Activated T-helper 1 cell treated with anti-CD3 and anti-CD28 coated beads, Interleukin-2, amount 50 U/mL, for 16 hours (primary cell): ENCODE measurements at places on chromosomes 4 and X.

DNA sequence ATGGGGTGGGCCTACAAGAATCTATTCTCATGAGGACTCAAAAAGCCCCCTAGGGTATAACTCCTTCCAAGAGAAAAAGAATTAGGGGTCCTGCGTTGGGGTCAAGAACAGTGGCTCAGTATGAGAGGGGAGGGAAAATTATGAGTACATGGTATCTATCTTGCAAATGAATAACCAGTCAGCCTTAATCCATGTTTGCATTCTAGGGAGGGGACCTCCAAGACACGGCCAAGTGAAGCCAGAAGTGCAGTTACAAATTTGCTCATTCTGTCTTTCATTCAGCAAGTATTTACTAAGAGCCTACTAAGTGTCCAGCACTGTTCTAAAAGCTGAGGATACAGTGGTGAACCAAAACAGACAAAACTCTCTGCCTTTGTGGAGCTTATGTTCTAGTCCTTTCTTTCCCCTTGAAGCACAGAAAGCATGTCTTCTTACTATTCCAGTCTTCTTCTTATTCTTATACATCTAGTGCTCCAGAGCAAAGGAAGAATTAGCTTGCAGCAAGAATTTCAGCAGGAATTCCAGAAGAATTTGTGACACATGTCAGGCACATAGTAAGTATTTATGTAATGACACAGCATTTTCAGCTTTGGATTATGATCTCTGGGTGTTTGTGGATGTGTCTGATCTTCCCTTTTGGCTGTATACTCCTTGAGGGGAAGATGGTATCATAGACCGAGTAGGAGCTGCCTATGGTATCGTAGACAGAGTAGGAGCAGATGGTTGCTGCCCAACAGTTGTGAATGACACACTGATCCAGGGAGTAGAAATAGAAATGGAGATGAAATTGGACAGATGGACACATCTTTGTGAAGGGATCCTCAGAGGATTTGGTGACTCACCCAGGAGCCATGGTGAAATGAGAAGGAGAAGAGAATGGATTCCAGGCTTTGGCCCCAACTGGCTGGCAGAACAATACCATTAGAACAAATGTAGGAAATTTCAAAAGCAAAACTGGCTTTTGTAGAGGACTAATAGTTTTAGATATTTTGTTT is 75.9 kb downstream of the COQ2 start:
- DNase-seq: no peak

DNA sequence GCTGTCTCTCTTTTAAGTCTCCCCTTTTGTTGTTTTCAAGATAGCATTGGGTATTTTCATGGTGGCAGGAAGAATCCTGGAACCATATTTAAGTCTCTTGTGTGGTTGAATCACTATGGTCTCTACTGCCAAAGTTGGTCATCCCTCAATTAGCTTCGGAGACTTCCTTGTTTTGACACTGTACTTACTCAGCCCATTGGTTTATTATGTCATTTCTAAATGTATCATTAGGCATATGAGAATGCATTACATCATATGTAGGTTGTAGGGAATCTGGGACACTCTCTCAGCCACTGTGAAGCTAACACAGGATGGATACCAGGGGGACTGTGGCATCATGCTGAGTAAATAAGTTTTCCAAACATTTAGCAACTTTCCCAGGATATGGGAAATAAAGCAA is 211.8 kb downstream of the DTHD1 start:
- DNase-seq: no peak

GRCh38 chr4:104966349-104967033 is 180.2 kb upstream of the TET2 start:
- no peak for DNase-seq

- DNase-seq: no peak
Measured at GRCh38 chr4:102429553-102429952, 71.6 kb upstream of the NFKB1 start.

GRCh38 chr4:159019356-159019755 is 83.5 kb upstream of the RAPGEF2 start:
- no peak for DNase-seq

DNA sequence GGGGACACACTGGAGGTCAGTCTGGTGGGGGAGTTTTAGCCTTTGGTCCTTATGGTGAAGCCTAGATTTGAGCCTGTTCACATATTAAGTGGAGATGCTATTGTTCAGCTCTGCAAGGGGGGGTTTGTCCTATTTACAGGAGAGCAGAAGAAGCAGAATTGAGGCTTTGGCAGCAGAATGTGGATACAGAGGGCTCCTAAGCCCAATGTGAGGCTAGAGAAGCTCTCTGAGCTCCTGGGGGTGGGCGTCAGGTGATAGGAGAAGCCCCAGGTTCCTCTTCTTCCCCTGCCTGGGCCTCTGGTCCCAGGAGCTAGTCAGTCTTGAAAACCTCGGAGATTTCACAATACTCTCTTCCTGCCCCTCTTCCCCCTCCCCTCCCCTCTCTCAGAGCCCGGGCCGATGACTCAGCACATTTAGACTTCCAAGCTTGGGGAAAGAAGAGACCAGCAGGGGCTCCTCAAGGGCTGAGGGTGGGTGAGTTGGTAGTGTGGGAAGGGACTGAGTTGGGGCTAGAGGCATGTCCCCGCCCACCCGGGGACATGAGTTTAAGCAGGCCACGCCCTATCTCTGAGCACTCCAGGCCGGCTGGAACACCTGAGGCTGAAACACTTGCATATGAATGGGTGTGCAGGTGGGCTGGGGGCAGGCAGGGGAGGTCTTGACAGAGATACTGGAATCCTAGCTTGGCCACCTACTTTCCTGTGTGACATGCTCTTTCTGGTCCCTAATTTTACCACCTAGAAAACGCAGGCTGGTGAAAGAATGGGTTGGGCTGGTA is 3.4 kb downstream of the TFE3 start:
- DNase-seq: peak; percentile 15

- DNase-seq: no peak
Measured at GRCh38 chr4:189769131-189769530, 171.5 kb upstream of the FRG1 start.

DNA sequence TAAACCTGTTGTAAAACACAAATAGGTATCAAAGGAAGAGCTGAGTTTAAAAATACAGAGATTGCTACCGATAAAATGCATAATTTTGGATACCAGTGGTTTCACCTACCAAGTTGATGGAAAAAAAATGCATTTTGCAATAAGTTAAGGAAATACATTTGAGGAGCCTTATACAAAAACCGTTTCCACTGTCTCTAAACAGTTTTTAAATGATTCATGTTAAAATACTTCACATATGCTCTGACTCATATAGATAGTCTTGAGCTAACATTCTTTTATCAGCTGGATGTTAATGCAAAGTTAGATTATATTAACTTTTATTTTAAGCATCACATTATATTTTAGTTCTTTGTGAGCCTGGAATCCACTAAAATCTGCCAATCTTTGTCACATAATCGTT is 50.6 kb upstream of the ANKRD17 start:
- DNase-seq: no peak

- DNase-seq: no peak
Measured at GRCh38 chrX:47169726-47170515, 23.7 kb upstream of the UBA1 start.

- no peak for DNase-seq
Measured at GRCh38 chr4:26003056-26003455, 89.0 kb downstream of the SMIM20 start.

GRCh38 chr4:2592572-2592971 is 56.1 kb downstream of the FAM193A start:
- no peak for DNase-seq

- DNase-seq: no peak
Measured at GRCh38 chr4:161856711-161857326, 307.0 kb downstream of the FSTL5 start.

DNA sequence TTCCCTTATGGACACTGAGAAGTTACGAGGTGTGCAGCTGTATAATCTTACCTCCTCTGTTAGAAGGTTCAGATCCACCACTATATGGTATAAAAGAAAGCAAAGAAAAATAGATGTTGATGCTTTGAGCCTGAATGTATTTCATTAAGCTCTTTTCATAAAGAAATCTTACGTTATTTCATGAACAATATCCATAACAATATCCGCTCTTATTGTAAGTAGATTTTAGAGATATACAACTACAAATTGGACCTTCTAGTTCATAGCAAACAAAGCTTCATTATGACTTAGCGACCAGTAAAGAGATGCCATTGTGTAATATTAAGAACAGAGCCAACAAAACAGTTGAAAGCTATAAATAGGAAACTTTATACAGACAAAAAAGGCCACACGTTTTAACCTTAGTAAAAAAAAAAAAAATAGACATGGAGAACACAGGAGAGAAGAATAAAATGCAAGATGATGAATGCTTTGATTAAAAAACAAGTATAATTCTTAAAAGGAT is 203.6 kb downstream of the PDGFC start:
- no peak for DNase-seq

- DNase-seq: no peak
Measured at GRCh38 chr4:3320361-3321023, 27.7 kb downstream of the RGS12 start.

DNA sequence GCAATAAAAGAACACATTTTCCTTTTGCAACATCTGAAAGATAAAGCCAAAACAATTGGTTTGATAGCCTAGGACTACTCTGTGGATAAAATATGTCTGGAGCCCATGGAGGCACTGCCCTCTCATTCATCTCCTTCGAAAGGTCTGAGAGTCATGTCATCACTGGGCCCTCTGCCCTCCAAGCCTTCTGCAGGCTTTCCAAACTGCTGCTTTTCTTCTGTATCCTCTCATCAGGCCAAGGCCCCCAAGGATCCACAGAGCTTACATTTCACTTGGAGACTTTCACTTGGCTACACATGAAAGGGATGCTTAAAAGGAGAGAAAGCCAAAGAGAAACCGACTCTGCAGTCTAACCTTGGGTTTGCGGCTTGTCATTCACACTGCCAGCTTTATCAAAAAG is 109.9 kb downstream of the SH3RF1 start:
- DNase-seq: no peak

- DNase-seq: peak; percentile 74
Measured at GRCh38 chr4:186191200-186192065, at the start of gene CYP4V2. Gene CYP4V2, plus strand, starts transcription at chr4:186191567. Its CDS starts 257 bp downstream, at chr4:186191824.

DNA sequence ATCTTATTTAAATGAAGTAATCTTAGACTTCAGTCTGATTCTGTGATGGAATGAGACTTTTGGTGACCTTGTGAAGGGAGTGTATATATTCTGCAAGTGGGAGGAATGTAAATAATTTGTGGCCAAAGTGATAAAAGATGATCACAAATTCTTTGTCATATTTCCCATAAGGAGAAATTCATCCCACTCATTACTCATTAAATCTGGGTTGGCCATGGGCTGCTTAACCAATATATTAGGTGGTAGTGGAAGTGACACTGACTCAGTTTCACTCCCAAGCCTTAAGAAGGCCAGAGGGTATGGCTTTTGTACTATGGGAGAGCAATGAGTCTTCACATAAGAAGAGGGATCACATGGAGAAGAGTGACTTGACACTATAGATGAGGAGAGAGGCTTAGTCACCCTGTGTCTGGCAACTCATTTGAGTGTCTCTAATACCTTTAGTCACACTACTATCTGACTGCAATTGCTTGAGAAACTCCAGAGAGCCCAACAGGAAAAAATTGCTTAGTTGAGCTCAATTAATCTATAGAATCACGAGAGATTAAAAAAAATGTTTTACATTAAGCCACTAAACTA is 408.2 kb upstream of the PITX2 start:
- DNase-seq: no peak

- no peak for DNase-seq
Measured at GRCh38 chr4:141473952-141474351, 162.4 kb upstream of the IL15 start.

GRCh38 chrX:11908371-11908770 is 150.3 kb downstream of the MSL3 start:
- no peak for DNase-seq

DNA sequence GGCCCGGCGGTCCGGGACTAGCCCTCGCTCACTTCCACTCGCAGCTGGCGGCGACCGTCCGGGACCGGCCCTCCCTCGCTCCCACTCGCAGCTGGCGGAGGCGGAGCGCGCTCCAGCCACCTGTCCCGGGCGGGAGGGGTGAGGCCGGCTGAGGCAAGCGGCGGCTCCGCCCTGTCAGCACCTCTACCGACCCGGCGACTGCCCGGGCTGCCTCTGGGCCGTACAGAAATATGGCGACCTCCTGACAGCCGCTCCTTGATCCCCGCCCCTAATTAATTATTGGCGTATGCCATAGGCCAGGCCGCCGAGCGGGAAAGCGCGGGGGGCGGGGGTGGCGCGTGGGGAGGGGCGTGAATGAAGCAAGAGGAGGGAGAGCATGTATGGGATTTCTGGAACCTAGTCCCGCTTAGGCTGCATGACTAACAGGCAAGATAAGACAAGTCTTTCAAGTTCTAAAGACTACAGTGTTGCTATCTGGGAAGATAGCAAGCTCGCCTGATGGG is at the start of gene MORC4:
Gene MORC4 (minus strand): TSS at position 200 of the 503 bp plus-strand sequence. CDS start 243 bp downstream, outside the sequence.
- DNase-seq: peak; percentile 12

- DNase-seq: no peak
Measured at GRCh38 chr4:55675196-55675793, 39.2 kb upstream of the NMU start.

- DNase-seq: no peak
Measured at GRCh38 chrX:340121-340520, 21.5 kb upstream of the GTPBP6 start.

GRCh38 chr4:25092139-25092538 is 61.4 kb upstream of the LGI2 start:
- no peak for DNase-seq

DNA sequence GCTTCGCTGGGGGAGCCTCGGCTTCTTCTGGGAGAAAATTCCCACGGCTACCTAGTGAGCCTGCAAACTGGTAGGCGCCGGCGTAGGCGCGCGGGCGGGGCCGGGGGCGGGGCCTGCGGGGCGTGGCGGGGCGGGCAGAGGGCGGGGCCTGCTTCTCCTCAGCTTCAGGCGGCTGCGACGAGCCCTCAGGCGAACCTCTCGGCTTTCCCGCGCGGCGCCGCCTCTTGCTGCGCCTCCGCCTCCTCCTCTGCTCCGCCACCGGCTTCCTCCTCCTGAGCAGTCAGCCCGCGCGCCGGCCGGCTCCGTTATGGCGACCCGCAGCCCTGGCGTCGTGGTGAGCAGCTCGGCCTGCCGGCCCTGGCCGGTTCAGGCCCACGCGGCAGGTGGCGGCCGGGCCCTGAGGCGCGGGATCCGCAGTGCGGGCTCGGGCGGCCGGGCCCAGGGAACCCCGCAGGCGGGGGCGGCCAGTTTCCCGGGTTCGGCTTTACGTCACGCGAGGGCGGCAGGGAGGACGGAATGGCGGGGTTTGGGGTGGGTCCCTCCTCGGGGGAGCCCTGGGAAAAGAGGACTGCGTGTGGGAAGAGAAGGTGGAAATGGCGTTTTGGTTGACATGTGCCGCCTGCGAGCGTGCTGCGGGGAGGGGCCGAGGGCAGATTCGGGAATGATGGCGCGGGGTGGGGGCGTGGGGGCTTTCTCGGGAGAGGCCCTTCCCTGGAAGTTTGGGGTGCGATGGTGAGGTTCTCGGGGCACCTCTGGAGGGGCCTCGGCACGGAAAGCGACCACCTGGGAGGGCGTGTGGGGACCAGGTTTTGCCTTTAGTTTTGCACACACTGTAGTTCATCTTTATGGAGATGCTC is at the start of gene HPRT1:
Gene HPRT1 (plus strand): TSS at position 161 of the 857 bp plus-strand sequence. CDS start 147 bp downstream, at position 308.
- DNase-seq: peak; percentile 64

DNA sequence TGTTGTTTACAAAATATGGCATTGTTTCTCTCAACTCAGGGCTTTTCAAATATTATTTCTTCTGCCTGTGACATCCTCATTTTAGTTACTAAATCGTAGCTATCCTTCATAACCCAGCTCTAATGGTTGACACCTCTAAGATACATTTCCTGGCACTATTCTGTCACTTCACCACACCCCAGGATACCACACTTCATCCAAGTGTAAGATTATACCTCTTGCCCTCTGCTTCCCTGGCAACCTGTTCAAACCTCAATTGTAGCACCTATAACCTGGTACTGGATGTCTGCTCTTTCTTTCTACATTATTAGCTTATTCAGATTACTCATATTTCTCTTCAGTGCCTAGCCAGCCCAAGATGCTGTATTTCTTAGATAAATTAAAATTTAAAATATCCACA is 175.7 kb upstream of the SPIN4 start:
- no peak for DNase-seq

GRCh38 chr4:155548173-155548572 is 118.5 kb upstream of the GUCY1A1 start:
- no peak for DNase-seq
